ENCODE measurements at places on chromosomes 7 and 10.

DNA sequence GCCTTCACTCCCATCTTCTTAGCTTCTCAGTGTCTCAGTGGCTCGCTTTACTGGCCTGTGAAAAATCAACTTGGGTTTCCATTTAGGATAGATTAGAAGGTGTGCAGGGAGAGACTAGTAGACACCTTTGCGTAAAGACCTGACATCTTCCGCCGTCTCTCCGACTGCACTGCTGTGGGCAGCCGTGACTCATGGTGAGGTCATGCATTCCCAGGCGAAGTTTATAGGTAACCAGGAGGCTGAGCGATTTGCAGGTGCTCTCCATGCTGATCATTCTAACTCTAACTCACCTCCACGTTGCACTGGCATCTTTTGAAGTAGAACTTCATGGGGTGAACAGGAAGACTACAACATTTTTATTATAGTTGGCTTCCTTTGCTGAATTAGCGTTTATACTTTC lies 68.0 kb upstream of the ZNF438 start:
- DNase-seq: peak; percentile 8

DNA sequence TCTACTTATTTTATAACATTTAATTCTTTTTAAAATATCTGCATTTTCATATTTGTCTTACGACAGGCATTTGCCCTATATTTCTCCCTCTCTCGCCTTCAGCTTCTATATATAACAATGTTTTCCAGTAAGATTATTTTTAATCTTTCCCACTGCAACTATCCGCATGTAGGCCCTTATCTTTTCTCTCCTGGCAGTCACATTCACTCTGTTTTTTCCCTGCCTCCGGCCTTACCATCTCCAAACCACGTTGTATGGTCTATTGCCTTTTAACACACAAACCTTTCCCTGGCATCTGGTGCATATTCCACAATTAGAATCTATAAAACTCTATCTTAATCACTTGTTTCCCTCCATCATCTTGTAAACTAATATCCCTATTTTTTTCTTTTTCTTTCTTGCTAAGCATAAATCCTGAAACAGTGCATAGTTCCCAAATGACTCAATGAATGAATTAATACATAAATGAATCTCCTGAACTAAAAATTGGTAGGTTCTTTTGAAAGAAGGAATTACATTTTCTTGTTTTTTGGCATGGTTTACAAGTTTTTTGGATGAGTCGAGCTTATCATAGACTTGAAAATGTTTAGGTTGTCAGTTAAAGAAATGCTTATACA lies 173.2 kb downstream of the SEMA3A start:
- DNase-seq: no peak

DNA sequence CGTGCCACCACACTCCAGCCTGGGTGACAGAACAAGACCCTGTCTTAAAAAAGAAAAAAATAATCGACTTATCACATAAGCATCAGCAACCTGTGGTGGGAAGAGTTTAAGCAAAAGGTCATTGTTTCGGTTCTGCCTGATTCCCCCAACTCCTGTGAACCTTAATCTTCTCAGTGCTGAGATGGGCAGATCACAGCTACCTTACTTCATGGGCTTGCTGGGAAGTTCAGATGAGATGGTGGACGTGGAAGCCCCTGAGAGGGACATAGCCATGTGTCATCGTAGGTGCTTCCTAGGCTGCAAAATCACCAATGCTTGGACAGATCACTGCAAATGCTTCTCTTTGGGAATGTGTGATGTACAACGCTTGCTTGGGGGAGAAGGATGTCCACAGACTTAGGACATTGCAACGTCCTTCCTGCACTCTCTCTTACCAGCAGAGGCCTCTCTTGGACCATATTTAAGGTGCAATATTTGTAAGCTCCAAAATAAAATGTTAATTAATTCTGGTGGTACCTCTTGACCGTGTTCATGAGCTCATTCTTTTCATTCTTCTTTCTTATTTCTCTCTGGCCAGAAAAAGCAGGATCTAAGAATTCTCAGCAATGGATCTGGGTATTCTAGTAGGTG lies 8.6 kb downstream of the GJD4 start:
- no peak for DNase-seq

GRCh38 chr7:111145472-111145871 lies 54.5 kb downstream of the LRRN3 start:
- DNase-seq: no peak

DNA sequence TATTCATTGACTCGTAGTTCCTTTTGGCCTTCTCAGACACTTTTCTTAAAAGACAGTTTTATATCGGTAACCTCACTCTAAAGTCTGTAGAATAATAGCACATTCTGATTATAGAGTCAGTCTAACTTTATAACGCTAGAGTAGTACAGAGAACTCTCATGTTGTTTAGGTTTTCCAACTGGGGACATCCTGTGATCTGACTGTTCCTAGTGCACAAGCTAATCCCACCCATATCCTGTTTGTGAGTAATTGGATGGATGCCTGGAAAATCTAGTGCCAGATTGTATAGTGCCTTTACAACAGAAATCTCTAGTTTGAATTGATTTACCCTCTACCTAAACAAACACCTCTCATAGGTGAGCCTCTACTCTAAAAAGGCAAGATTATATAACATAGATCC lies 107.4 kb downstream of the ZEB1 start:
- no peak for DNase-seq

Measured in activated T-helper 1 cell treated with Interleukin-2 at 50 U/mL for 16 hours (primary cell).